ENCODE measurements at places on chromosomes 11 and 22.

- no peak for DNase-seq
Measured at GRCh38 chr11:70790671-70791300, 392.5 kb downstream of the CTTN start.

DNA sequence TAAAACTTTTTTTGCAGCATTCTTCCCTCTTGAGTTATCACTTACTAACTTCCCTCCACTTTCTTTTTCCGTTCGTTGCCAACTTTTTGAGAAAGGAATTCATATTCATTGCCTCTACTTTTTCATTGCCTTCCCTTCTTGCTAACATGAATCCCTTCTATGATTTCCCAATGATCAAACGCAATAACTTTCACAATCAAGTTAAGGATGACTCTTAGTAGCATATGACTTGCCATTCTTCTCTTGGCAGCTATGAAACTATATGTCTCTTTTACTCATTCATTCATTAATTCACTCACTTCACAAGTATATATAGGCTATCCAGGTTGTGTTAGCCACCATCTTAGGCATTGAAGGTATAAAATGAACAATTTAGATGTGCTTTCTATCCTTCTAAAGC lies 16.6 kb upstream of the ARHGAP20 start:
- DNase-seq: no peak

- peak; percentile 37 for DNase-seq
Measured at GRCh38 chr11:102111787-102112508, 1.7 kb downstream of the YAP1 start.

GRCh38 chr11:69059429-69059828 lies 10.7 kb downstream of the TPCN2 start:
- DNase-seq: no peak

- no peak for DNase-seq
Measured at GRCh38 chr11:113932788-113933187, 28.2 kb downstream of the HTR3B start.

DNA sequence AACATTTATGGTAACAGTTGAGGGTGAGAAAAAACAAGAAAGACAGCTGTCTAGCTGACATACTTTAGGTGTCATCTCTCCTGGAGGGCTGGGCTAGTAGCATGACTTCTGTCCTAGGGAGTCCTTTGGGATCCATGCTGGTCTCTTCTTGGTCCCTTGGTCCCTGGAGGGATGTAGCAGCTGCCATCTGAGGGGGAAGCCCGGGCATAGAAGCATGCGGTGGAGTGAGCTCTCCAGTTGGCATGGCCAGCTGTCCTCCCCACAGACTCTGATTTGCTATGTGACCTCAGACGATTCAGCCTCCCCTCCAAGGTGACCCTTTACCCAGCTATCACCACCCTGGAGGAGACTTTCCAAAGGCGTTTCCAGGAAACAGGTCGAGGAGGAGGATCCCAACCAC lies 28.7 kb downstream of the POU2F3 start:
- no peak for DNase-seq

DNA sequence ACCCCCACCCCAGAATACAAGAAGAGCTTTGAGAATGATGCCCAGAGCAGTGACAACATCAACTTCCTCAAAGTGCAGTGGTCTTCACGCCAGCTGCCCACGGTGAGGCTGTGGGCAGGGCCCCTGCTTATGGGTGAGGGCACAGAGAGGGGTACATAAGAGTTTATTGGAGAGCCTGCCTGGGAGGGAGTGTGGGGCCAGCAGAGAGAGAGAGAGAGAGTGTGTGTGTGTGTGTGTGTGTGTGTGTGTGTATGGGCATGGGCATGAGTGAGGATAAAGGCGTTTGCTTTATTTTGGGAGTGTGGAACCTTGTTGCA lies 9.5 kb downstream of the PHOX2A start:
- DNase-seq: no peak

DNA sequence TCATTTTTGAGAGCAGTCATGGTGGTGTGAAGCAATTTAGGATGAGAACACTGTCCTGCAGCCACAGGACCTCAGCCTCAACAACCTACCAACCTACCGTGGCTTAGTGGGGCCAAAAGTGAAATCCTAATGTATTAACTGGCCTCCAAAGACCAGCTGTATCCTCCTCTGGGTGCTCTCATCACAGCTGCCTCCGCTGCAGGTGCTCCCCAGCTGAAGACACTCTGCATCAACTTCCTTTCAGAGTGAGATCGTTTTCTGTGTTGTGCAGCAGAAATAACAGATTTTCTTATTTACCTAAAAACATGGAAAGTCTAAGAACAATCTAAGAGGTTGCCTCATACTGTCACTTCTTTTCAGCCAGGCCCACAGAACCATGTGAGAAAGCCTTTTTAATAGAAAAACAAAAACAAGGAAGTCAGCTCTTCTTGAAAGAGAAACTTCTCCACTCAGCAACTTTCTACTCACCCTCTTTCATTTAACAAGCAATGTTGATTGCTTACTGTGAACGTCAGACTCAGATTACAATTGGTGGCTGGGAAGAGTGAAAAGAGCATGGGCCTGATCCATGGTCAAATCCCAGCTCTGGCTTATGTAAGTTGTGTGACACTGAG lies 136.1 kb downstream of the TENM4 start:
- DNase-seq: no peak

GRCh38 chr22:46652081-46652846 lies 32.1 kb downstream of the GRAMD4 start:
- DNase-seq: no peak

DNA sequence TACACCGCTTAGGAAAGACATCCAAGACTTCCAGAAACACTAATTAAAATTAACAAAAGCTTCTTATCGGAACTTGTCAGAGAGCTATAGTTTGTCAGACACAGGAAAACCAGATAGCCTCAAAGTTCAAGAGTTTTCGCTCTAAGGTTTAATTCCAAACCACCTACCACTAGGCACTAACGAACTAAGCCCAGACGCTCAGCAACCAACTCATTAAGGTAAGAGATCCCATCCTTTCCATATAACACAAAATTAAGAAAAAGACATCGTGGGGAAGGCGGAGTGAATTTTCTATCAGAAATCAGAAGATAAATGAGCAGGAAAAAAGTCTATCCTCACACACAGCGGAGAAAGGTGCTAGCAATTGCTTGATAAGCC lies 382 bp downstream of the IMMP1L start:
- no peak for DNase-seq

DNA sequence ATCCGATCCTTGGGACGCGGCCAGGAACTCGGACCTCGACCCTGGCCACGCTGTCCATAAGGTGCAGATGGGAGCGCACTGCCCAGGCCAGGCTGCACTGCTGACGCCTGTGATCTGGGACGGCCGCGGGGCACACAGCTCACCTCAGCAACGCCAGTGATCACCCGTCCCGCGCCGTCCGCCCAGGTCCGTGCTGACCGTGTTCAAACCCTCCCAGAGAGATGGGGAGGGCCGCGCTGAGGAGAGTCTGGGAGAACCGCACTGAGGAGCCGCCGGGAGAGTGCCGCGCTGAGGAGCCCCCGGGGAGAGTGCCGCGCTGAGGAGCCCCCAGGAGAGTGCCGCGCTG lies 636 bp downstream of the KCNQ1OT1 start:
- DNase-seq: no peak

- DNase-seq: no peak
Measured at GRCh38 chr11:27574342-27574741, 67.8 kb upstream of the LIN7C start.

DNA sequence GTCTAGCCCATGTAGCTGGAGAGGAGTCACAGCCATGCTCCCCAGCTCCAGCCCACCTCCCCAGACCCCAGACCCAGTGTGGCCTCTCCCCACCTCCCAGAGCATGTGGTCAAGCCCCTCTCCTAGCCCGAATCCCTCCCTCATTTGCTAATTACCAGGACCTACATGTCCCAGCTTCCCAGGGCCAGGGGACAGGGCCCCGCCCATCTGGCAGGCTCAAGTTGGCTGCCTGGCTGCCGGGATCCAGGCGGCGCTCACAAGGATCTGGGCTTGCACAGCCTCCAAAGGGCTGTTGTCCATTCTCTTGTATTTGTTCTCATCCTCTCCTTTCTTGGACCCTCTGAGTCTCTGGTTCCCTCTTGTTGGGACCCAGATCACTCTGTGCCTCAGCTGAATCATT lies 4.6 kb upstream of the MIF start:
- no peak for DNase-seq

DNA sequence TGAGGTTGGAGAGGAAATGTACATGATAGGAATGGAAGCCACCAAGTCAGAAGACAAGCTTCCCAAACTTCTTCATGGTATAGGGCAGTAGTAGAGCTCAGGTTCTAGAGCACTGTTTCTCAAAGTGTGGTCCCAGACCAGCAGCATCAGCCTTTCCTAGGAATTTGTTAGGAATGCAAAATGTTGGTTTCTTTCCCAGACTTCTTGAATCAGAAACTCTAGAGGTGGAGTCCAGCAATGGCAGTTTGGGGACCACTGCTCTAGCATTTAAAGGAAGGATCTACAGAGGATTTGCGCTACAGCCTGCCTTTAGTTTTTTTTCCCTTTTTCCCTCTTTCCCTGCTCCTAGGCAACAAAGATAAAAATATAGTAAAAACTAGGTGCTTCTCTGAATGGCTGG lies 17.0 kb upstream of the MMP12 start:
- DNase-seq: no peak

- no peak for DNase-seq
Measured at GRCh38 chr11:121777056-121777455, 324.3 kb upstream of the SORL1-AS1 start.

DNA sequence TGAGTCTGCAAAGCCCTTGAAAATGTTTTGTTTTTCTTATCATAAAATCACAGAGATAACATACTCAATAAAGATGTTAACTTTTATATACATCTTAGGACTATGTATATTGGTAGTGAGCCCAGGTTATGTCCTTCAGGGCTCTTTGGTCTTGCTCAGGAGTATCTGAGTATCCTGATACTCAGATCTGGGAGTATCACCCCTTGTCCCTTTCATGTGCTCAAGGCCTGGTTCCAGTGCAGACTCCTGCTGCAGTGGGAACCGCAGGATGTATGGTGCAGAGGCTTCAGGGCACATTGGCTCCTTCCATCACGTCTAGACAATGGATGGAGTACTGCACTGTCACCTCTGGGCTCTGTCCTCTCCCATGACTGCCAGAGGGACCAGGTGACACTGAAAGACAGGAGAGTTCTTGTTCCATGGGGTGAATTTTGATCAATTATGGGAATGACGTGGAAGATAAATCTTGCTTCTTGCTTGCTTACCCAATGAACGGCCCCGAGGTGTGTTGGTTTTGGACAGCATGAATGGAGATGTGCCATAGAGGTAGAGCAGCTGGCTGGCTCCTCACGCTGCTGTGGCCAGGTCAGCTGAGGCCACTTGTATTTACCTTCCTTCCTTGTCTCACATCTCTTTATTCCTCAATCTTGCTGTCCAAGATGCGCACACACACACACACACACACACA lies 215.5 kb downstream of the ARHGAP42 start:
- no peak for DNase-seq

GRCh38 chr22:29780748-29781676 lies 13.8 kb downstream of the UQCR10 start:
- DNase-seq: no peak

- DNase-seq: no peak
Measured at GRCh38 chr11:64232182-64232966, 2.0 kb upstream of the VEGFB start.

DNA sequence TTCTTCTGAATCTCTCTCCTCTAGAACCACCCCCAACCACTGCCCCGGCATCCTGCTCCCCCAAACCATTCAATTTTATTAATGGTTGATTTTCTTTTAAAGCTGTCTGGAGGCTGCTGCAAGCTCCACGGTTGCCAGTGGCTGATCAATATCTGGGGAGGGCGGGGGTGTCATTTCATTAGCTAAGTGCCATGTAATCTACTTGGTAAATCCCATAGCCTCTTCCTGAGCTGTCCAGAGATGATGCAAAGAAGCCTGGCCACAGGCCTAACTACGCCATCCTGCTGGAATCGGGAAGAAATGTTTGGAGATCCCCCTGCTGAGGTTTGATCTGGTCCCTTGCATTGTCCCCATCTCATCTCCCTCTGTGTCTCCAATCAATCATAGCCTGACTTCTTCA lies 440.1 kb downstream of the MIAT start:
- no peak for DNase-seq

DNA sequence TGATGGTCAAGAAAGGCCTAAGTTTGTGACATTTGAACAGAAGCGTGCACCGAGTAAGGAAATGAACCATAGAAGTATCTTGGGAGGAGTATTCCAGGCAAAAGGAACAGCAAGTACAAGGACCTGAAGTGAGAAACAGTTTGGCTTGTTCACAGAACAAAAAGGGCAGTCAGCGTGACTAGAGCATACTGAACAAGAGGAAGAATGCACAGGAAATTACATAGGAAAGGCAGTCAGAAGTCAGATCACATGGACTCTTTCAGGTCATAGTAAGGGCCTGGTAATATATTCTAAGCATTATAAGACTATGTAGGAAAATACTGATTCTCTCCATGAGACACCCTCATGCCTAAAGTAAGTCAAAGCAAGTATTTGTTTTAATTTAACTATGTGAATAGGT lies 52.3 kb upstream of the GAB2 start:
- DNase-seq: no peak

DNA sequence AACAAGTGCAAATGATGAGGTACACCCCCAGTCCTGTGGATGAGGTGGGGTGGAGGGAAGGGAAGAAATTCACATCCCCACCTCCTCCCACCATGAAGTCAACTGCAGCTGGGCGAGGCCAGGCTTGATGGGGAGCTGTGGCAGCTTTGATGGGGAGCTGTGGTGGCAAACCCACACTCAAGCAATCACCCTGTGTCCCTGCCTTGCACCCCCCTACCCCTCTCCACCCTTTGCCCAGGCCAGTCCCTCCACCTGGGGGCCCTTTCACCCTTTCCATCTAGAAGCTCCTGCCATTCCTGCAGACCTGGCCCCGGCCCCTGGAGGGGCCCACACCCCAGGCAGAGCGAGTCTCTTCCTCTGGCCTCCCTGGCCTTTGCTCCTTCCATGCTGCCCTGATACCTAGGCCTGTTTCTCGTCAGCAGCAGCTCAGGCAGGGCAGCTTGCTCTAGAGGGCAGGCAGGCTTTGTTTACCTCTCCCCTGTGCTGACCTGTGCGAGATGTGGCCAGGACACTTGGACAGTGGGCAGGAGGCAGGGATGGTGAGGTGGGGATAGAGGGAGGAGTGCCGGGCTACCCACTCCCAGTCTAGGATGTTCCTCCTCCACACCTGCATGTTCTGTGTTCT lies 4.5 kb upstream of the FGF3 start:
- DNase-seq: no peak

GRCh38 chr11:114886644-114887265 lies 208.4 kb downstream of the NXPE2 start:
- no peak for DNase-seq

- peak; percentile 40 for DNase-seq
Measured at GRCh38 chr11:125345421-125346178, 150.5 kb downstream of the FEZ1 start.

GRCh38 chr11:57653163-57653562 lies 3.5 kb upstream of the YPEL4 start:
- no peak for DNase-seq

GRCh38 chr11:70916351-70916750 lies 336.0 kb downstream of the SHANK2 start:
- DNase-seq: no peak

GRCh38 chr11:1750840-1751530 lies 590 bp upstream of the IFITM10 start:
- no peak for DNase-seq
